DMS53 (cell line): ENCODE measurements at places on chromosomes 12 and 14.

- DNase-seq, result no peak
These were observed 64.1 kb downstream of the KIF26A start for GRCh38 chr14:104202259-104203070.

- DNase-seq, result no peak
These were observed 4.3 kb downstream of the RNF212B start for GRCh38 chr14:23242076-23242475.

DNA sequence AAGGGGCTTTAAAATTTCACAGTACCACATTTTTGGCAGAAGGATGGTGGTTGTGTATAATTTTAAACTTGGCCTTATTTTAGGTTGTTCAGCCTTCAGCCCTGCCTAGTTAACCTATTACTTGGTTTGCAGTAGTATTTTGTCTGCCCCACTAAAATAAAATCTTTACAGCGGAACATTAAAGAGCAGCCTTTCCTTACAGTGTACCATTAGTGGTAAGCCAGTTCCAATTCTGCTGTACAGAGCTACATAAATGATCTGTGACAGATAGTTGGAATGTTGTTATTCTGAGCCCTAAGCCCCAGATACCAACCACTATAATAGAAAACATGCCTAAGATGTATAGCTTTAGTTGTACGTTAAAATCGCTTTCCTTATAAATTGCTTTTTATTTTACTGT, 56.2 kb downstream of the SLC38A6 start:
- DNase-seq, result no peak

DNA sequence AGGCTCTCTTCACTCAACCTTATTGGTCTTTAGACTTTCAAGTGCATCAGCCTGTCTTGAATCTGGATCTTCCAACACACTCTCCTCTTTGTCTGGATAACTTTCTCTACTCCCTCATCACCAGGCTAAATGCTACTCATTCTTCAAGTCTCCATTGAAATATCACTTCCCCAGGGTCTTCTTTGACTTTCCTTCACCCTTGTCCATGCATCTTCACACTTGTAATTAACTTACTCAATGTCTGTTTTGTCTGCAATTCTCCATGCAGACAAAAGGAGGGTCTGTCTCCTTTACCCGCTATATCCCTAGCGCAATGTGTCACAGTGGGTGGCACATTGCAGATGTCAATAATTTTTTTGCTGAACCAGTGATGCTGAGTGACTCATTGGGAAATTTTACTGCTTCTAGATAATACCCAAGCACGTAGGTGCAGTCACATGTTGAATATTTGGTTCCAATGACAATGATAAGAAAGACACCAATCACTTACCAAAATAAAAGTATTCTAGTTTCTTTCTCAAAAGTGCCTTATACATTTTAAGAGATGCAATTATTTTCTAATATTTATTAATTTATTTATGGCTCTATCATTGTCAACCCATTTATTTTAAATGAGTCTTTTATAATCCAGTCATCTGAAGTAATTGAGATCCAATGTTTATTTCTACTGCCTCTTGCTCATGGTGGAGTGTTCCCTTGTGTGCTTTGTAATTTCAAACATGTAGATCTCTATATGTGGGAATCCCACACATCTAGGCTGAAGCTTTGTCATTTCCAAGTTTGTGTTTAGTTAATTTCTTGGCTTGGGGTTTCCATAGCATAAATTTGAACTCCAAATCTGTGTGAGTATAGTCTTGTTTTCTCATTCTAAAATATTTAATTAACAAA, 21.7 kb upstream of the RFC5 start:
- no peak for DNase-seq

- DNase-seq, result no peak
These were observed 187.7 kb downstream of the NTF3 start for GRCh38 chr12:5619628-5620027.

GRCh38 chr14:76719666-76720065, 41.6 kb upstream of the VASH1 start:
- no peak for DNase-seq

DNA sequence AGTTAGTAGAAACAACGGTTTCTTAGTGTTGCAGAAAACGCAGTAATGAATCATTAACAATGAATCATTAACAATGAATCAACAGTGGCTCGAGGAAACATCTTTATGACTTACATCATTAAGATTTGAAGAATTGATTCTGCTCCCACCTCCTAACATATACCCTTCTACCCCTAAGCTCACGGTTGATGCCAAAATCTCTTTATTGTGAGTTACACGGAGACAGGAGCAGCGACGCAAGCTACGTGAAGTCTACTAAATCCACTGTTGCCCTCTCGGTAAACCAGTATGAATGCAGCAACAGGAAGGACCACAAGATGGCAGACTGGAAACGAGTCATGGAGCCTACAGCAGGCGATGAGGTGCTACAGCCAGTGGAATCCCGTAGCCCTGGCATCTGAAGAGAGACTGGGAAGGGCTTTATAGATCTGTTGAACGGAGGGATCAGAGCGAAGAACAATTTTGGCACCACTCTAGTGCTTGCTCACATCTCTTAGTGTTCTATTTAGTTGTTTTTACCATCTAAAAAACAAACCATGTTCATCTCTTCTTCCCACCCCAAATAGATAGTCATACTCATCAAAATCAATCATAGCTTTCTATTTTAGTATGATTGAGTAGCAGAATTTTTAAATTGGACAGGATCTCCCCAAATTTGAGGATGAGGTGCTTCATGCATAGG, 332.7 kb downstream of the DUSP6 start:
- DNase-seq, result peak; percentile 93

DNA sequence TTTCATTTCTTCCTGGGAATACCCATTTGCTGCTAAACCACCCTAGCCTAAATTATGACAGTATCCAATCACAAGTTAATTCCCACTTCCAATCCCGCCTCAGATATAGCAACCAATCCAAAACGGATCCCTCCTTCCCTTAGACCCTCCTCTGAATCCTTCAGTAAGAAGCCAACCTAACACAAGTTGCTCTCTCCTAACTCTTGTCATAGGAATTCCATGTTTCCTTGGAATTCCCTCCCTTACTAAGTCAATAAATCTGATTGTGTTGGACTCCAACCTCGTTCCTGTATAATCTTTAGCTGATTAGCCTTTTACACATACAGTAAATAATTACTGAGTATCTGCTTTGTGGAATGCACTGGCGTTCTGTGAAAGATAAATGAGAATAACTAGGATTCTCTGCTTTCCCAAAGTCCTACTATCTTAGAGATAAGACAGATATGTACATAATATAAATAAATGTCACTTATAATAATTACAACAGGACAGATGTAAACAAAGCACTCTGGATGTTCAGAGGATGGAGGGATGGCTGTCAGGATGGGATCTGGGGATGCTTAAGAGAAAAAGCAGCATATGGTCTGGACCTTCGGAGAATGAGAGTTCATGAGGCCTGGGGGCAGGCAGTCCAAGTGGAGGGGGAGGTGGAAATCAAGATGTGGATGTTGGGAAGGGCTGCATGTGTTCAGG, 185.8 kb upstream of the SOX5 start:
- DNase-seq, result no peak
